ENCODE measurements at places on chromosomes 2 and 18.

DNA sequence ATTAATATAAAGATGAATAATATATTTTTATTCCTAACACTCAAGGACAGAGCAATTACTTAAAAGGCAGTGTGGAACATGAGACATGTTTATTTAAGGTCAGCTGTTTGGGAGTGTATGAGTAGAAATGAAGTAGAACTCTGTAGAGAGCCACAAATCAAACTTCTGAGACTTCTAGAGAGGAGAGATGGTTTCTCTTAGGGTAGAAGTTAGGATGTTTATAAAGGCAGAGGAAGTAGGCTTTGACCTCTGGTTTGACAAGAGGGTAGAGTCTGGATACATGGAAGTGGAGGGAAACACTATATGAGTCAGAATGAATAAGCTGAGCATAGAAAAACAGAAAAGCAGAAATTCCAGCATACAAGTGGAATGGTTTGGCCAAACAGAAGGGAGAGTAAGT lies 262.1 kb upstream of the KLHL14 start:
- DNase-seq = no peak

- DNase-seq = no peak
These were observed 201.3 kb upstream of the FSHR start for GRCh38 chr2:49355611-49356010.

GRCh38 chr2:113012436-113013335 lies 7.4 kb downstream of the IL36A start:
- DNase-seq = no peak

GRCh38 chr2:45938649-45939511 lies 287.4 kb downstream of the PRKCE start:
- DNase-seq = no peak

DNA sequence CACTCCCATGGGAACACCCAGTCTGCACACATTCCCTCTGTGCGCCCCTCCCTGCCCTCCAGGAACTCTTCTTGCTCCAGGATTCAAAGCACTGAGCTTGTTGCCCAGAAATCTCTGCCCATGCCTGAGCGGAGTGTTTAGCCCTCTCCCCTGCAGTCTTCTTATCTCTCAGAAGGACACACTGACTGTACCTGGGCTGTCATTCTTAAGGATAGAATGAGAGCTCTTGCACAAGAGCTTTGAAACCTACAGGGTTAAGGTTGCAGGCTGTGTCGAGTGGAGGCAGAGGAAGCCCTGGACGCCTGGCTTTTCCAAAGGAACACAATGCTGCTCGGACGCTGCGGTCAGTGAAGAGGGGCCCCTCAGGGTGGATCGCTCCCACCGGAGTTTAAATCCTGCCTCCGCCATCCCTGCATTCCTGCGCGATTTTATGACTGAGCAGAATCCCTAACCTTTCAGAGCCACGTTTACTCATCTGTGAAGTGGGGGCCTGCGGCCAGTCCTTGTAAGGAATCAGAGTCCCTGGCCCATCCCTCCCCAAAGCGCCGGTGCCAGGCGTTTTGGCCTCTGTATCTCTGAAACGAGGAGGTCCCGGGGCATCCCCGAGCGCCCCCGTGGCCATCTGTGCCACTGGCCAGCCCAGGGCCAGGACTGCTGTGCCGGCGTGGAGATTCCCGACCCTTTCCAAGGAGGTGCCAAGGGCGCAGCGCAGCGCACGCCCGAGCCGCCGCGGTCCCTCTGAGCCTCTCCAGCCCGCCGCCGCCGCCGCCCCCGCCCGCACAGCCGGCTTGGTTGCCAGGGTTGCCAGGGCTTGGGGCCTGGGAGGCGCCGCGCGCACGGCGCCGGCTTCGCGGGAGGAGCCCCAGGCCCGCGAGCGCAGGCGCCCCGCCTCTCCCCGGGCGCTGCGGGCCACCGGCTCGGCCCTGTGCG lies 58.9 kb downstream of the FAM168B start:
- DNase-seq = no peak

DNA sequence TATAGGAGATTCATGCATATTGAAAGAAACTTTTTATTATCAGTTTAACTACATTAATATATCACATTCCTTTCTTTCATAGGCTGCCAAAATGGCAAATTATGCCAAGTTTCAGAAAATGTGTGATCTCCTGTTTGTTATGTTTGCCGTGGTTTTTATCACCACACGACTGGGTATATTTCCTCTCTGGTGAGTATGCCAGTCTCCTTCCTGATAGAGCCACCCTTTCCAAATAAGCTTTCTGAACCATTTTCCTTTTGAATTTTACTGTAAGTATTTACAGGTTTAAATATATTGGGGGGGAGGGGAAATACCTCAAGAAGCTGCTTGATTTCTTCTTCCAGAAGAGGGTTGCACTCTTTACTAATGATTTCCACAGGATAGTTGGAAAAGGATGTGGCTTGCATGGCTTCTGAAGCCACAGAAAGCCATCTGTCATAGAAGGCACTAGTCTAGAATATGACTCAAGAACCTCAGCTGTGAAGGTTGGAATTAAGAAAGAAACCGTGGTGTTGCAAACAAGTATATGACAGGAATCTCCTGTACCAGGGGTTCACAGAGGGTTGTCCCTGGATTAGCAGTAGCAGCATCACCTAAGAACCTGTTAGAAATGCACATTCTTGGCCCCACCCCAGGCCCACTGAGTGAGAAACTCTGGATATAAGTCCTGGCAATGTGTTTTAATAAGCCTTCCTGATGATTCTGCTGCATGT lies 84.5 kb upstream of the NOSTRIN start:
- DNase-seq = no peak
